Activated T-cell treated with anti-CD3 and anti-CD28 coated beads, Interleukin-2, amount 50 U/mL, for 48 hours (primary cell): ENCODE measurements at places on chromosomes 5 and 9.
A peak's percentile ranks its signal among the peaks of the same experiment; 100 is the strongest.

DNA sequence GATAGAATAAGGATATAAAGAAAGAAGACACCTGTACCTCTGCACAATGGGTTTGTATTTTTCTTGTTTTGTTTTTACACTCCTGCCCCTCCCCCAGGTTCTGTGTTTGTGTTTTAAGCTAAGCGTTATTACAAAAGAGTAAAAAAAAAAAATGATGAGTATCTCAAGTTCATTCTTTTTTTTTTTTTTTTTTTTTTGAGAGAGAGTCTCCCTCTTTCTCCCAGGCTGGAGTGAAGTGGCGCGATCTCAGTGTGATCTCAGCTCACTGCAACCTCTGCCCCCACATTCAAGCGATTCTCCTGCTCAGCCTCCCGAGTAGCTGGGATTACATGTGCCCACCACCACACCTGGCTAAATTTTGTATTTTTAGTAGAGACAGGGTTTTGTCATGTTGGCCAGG lies 29.4 kb upstream of the RAI14 start:
- DNase-seq, result no peak

GRCh38 chr9:89780959-89781358 lies 176.1 kb downstream of the GADD45G start:
- DNase-seq, result no peak

DNA sequence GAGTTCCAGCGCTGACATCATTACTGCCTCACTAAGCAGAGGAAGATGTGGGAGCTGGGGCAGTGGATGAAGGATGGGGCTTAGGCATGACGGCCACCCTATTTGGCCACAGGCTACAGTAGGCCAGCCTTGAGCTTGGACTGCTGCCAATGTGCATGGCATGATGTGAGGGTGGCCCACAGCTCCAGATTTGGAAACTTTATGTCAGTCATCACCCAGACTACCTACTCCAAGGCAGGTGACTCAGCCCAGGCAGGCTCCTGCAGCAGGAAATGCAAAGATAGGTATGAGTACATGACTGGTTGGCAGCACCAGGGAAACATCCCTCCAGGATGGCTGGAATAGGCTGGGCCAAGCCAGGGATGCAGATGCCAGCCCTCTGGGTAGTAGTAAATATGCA lies 303.6 kb downstream of the SPOCK1 start:
- no peak for DNase-seq

GRCh38 chr9:91810286-91810905 lies 139.6 kb downstream of the ROR2 start:
- no peak for DNase-seq

DNA sequence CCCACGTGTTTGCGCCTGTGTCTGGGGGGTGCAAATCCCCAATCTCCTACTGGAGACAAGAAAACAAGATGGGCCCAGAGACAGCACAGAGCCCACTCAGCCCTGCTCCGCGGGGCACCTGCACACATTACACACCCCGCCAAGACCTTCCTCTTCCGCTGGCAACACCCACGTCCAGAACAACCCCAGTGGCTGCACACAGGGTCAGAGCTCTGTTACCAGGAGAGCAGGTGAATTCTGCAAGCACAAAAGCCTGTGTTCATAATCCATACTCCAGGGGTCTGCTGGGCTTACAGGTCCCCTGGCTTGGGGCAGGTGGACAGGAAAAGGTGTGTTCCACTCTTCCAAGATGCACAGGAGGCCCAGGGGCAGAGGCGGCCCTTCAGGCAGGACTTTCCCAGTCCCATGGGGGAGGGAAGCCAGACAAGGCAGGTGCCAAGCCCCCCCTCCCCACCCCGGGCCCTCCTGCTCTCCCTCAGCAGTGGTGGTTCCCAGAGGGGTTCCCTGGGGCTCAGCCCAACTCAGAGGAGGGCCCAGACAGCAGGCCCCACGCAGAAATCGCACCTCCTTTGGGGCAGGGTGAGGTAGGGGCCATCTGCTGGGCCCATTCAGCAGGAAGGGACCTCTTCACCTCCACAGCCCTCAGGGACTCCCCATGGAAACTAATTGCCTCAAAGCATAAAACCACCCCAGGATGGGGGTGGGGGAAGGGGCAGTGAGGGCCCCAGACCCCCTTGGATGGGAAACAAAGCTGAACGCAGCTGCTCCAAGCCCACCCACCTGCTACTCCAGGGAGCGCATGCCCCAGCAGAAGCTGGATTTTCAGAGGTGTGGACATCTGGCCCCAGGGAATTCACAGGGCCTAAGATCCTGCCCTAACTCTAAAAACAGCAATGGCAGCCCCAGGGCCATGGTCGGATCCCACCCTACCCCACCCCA lies 105.3 kb downstream of the VAV2 start:
- DNase-seq, result no peak

DNA sequence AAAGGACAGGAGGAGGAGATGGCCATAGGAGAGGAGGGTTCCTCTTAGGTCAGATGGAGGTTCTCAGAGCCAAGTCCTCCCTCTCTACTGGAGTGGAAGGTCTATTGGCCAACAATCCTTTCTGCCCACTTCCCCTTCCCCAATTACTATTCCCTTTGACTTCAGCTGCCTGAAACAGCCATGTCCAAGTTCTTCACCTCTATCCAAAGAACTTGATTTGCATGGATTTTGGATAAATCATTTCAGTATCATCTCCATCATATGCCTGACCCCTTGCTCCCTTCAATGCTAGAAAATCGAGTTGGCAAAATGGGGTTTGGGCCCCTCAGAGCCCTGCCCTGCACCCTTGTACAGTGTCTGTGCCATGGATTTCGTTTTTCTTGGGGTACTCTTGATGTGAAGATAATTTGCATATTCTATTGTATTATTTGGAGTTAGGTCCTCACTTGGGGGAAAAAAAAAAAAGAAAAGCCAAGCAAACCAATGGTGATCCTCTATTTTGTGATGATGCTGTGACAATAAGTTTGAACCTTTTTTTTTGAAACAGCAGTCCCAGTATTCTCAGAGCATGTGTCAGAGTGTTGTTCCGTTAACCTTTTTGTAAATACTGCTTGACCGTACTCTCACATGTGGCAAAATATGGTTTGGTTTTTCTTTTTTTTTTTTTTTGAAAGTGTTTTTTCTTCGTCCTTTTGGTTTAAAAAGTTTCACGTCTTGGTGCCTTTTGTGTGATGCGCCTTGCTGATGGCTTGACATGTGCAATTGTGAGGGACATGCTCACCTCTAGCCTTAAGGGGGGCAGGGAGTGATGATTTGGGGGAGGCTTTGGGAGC lies 3.1 kb downstream of the EGR1 start:
- DNase-seq, result no peak

- DNase-seq, result peak; percentile 65
These were observed 293.9 kb downstream of the ZSWIM6 start for GRCh38 chr5:61625681-61626621.

DNA sequence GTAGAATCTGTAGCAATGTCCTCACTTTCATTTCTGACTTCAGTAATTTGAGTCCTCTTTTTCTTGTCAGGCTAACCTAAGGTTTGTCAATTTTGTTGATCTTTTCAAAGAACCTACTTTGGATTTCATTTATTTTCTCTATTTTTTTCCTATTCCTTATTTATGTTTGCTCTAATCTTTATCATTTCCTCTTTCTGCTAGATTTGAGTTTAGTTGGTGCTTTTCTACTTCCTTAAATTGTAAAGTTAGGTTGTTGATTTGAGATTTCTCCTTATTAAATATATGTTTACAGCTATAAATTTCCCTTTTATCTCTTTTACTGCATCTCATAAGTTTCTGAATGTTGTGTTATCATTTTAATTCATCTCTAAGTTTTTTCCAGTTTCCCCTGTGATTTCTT lies 75.1 kb upstream of the FAM120A start:
- DNase-seq, result no peak

DNA sequence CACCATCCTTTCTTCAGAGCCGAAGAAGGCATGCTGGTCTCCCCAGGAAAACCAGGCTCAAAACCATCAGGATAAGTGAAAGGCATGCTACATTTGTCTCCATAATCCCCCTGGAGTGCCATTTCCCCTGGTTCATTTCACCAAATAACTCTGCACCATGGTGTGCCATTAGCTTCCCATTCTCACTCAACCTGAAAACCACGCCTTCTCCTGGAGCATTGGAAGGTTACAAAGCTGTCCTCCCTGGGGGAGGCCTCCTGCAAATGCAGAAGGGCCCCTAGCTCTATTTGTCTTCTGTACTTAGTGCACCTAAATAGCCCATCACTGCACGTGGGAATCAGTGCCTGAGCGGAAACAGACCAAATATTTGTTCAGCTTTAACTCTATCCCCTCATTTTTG lies 90.2 kb upstream of the ICE1 start:
- DNase-seq, result no peak

DNA sequence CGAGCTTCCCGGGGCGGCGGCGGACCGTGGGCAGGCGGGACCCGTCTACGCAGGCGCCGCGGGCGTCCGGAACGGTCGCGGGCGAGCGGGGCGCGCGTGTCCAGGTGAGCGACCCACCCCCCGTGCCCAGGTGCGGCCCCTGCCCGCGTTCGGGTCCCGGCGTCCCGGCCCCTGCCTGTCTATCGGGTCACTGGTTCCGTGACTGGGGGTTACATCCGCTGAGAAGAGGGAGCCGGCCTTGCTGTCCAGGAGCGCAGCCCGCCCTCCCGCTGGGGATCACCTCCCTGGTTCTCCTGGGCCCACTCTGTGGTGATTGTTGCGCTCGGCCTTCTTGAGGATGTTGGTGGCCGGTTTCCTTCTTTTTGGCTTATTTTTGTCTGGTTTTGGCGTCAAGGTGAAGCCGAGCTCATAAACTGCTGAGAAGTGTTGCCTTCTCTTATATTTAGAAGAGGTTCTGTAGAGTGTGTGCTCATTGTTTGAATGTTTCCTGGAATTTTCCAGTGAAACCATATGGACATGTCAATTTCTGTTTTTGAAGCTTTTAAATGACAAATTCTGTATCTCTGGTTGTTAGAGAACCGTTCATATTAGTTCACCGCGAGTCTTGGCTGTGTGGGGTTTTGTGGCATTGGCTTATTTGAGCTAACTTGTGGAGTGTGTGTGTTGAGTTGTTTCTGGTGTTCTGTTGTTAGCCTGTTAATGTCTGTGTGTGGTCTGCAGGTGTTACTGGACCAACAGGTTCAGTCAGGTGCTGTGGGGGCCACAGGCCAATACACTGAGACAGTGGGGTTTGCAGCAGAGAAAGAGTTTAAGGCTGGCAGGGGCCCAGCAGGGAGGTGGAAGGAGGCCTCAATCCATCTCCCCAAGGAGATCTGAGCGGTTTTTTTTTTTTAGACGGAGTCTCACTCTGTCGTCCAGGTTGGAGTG lies 621 bp downstream of the CEP72 start:
- no peak for DNase-seq

- no peak for DNase-seq
These were observed 18.3 kb downstream of the PARP8 start for GRCh38 chr5:50684721-50685120.

DNA sequence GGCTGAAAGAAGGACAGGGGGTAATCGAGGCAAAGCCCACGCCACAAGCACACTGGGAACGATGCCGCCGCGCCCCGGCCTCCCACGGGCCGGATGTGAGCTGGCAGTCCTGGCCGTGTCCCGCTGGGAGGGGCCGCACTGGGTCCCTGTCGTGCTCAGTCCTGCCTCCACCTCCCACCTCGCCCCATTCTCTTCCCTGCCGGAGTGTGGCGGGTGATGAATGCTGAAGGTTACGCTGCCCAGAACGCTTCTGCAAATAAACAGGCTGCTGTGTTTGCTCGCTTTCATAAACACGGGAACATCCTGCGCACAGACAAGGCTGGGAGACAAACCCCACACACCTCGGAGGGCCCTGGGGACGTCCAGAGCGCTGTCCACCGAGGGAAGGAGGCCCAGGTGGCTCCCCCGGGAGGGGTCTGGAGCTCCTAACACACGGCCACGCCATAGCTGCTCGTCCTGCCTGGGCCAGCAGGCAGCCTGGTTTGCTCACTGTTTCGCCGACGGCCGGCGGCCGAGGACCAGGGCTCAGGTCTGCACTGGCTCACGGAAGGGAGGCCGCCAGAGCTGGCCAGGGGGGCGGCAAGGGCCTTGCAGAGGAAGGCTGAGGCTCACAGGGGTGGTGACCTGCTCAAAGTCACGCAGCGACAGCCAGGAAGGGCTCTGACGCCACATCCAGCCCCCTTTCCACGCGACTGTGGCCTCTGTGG lies 2.3 kb downstream of the DNLZ start:
- DNase-seq, result no peak

GRCh38 chr9:74960561-74960960 lies 7.8 kb upstream of the C9orf40 start:
- DNase-seq, result no peak

- no peak for DNase-seq
These were observed 332.3 kb downstream of the NPR3 start for GRCh38 chr5:33043343-33043997.

- no peak for DNase-seq
These were observed 16.6 kb downstream of the ZNF608 start for GRCh38 chr5:124729720-124730359.

GRCh38 chr9:70987986-70988385 lies 133.4 kb downstream of the TRPM3 start:
- DNase-seq, result no peak
